ENCODE measurements at places on chromosomes 6 and 20.

DNA sequence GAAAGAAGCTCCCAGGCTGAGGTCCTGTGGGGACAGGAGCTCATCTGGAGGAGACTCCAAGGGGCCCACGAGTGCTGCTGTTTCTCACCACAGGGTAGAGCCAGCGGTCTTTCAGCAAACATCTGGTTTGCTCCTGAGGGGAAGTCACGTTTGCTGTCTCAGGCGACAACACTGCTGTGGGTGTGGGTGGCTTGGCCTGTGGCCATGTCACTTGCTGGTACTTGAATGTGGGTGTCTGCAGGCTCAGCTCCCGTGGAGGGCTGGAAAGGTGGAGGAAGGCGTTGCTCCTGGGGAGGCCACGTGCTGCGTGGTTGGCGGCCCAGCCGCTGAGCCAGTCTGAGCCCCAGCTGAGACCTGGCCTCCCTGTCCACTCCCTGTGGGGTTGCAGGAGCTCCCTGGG lies 52.8 kb upstream of the MPC1 start:
- H3K27ac ChIP-seq: no peak overlapping the region
- no peak overlapping the region for H3K4me3 ChIP-seq
- peaks cover 5% of the 10 kb centered on the region for H3K4me1 ChIP-seq
- no peaks in the 10 kb centered on the region for H3K27me3 ChIP-seq
- no peaks in the 10 kb centered on the region for H3K36me3 ChIP-seq

GRCh38 chr6:127775371-127775770 lies 125.5 kb downstream of the THEMIS start:
- H3K4me1 ChIP-seq: peaks cover 21% of the 10 kb centered on the region
- peaks cover 25% of the 10 kb centered on the region for H3K36me3 ChIP-seq
- peak overlapping the region; percentile 33 for H3K4me3 ChIP-seq

- peak; percentile 69 for ATAC-seq
- no peaks in the 10 kb centered on the region for H3K36me3 ChIP-seq
- no peak overlapping the region for H3K4me3 ChIP-seq
- peaks cover 5% of the 10 kb centered on the region for H3K4me1 ChIP-seq
- H3K27ac ChIP-seq: no peak overlapping the region
These were observed 127.9 kb downstream of the NRN1 start for GRCh38 chr6:5878792-5879191.

- peak overlapping the region; percentile 79 for H3K27ac ChIP-seq
- peak overlapping the region; percentile 63 for H3K4me3 ChIP-seq
- no peaks in the 10 kb centered on the region for H3K36me3 ChIP-seq
- H3K27me3 ChIP-seq: no peaks in the 10 kb centered on the region
- H3K4me1 ChIP-seq: peaks cover 5% of the 10 kb centered on the region
These were observed 15.6 kb downstream of the PKIG start for GRCh38 chr20:44597930-44598329.

- H3K27me3 ChIP-seq: peaks cover 21% of the 10 kb centered on the region
- no peaks in the 10 kb centered on the region for H3K36me3 ChIP-seq
- ATAC-seq: no peak
- H3K4me1 ChIP-seq: no peaks in the 10 kb centered on the region
These were observed 233.9 kb upstream of the SYNDIG1 start for GRCh38 chr20:24235296-24236175.

DNA sequence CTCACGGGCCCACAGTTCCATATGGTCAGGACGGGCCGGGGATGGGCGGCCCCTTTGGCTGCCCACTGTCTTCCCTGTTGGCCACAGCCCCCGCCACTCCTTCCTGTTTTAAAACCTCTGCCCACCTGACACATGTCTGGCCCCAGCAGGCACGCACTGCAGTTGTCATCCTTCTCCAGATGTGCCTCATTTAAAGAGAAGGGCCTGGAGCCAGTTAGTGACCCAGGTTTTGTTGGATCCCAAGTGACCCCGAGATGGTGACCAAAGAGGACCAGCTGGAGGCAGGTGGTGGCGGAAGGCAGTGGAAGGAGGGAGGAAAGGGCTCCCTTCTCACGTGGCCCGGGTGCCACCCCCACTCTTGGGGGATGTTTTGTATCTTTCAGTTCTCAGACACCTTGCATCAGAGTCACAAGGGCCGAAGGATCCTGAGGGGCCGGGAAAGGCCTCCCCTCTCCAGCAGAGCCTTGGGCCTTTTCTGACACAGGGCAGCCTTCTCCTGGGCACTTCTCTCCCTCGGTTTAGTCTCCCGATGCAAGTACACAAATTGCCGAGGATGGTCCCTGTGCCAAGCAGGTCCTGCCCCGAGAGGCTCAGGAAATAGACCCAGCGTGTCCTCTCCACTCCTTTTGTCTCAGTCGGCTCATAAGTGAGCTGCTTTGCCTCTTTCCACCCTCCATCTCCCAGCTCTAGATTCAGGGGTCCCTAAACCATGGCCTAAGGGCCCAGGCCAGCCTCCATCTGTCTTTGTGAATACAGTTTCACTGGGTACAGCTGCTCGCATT lies 117.6 kb downstream of the SULF2 start:
- H3K27me3 ChIP-seq: no peaks in the 10 kb centered on the region
- no peak overlapping the region for H3K27ac ChIP-seq
- ATAC-seq: no peak
- H3K4me1 ChIP-seq: peaks cover 5% of the 10 kb centered on the region

GRCh38 chr20:36836591-36837269 lies 39.2 kb upstream of the TLDC2 start:
- peak overlapping the region; percentile 84 for H3K4me3 ChIP-seq
- H3K27me3 ChIP-seq: no peaks in the 10 kb centered on the region
- peak overlapping the region; percentile 30 for H3K27ac ChIP-seq
- H3K36me3 ChIP-seq: no peaks in the 10 kb centered on the region
- H3K4me1 ChIP-seq: no peaks in the 10 kb centered on the region
- ATAC-seq: no peak

GRCh38 chr20:62740286-62741141 lies 31.9 kb downstream of the NTSR1 start:
- H3K4me3 ChIP-seq: peak overlapping the region; percentile 75
- H3K27me3 ChIP-seq: peaks cover 5% of the 10 kb centered on the region
- peaks cover 18% of the 10 kb centered on the region for H3K4me1 ChIP-seq
- H3K36me3 ChIP-seq: no peaks in the 10 kb centered on the region
- ATAC-seq: peak; percentile 88

GRCh38 chr20:60817891-60818290 lies 434.2 kb upstream of the CDH4 start:
- H3K27ac ChIP-seq: no peak overlapping the region
- no peak overlapping the region for H3K4me3 ChIP-seq
- no peaks in the 10 kb centered on the region for H3K4me1 ChIP-seq
- H3K27me3 ChIP-seq: peaks cover 11% of the 10 kb centered on the region
- ATAC-seq: no peak
- no peaks in the 10 kb centered on the region for H3K36me3 ChIP-seq

GRCh38 chr20:47620808-47621805 lies 119.4 kb downstream of the NCOA3 start:
- peak overlapping the region; percentile 68 for H3K27ac ChIP-seq
- H3K27me3 ChIP-seq: no peaks in the 10 kb centered on the region
- ATAC-seq: no peak
- H3K36me3 ChIP-seq: peaks cover 61% of the 10 kb centered on the region
- H3K4me1 ChIP-seq: peaks cover 13% of the 10 kb centered on the region

- H3K36me3 ChIP-seq: peaks cover 98% of the 10 kb centered on the region
- H3K4me3 ChIP-seq: no peak overlapping the region
- no peaks in the 10 kb centered on the region for H3K27me3 ChIP-seq
These were observed 71.2 kb downstream of the IGF2R start for GRCh38 chr6:160040055-160040454.

GRCh38 chr6:50276771-50277261 lies 227.1 kb upstream of the DEFB112 start:
- no peak overlapping the region for H3K27ac ChIP-seq
- H3K27me3 ChIP-seq: no peaks in the 10 kb centered on the region
- no peaks in the 10 kb centered on the region for H3K36me3 ChIP-seq
- no peak for ATAC-seq
- no peaks in the 10 kb centered on the region for H3K4me1 ChIP-seq
- H3K4me3 ChIP-seq: no peak overlapping the region

GRCh38 chr6:15689586-15690482 lies 27.0 kb upstream of the DTNBP1 start:
- ATAC-seq: no peak
- H3K27ac ChIP-seq: no peak overlapping the region

- ATAC-seq: no peak
- no peak overlapping the region for H3K4me3 ChIP-seq
- no peaks in the 10 kb centered on the region for H3K36me3 ChIP-seq
These were observed 2.4 kb upstream of the EFHC1 start for GRCh38 chr6:52417675-52418111.

- peaks cover 16% of the 10 kb centered on the region for H3K36me3 ChIP-seq
- ATAC-seq: no peak
- no peaks in the 10 kb centered on the region for H3K27me3 ChIP-seq
- no peak overlapping the region for H3K4me3 ChIP-seq
These were observed 140.6 kb downstream of the KIF16B start for GRCh38 chr20:16432466-16433292.

DNA sequence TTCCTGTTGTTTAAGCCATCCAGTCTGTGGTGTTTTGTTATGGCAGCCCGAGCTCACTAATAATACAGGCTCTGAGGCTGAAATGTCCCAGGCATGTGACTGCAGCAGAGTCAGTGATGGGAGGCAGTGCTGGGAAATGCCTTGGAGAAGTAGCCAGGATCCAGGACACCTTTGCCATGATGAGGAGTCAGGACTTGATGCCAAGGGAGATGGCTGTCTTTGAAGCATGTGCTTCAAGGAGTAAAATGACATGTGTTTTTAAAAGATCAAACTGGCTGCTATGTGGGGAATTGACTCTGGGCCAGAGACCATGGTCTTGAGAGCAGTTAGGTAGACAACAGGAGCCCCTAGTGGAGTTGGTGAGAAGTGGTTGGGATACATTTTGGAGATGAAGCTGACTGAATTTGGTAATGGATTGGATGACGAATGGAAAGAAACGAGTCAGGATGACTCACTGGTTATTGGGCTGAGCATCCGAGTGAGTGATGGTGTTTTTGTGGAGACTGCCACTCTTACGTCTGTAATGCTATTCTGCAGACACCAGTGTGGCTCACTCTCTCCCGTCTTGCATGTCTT lies 322.2 kb downstream of the PLCB1 start:
- no peaks in the 10 kb centered on the region for H3K27me3 ChIP-seq
- peak; percentile 99 for ATAC-seq

- no peak for ATAC-seq
- H3K27ac ChIP-seq: no peak overlapping the region
- no peaks in the 10 kb centered on the region for H3K36me3 ChIP-seq
These were observed 211.1 kb downstream of the BMP7 start for GRCh38 chr20:57055345-57055744.

- peaks cover 17% of the 10 kb centered on the region for H3K4me1 ChIP-seq
- no peak overlapping the region for H3K27ac ChIP-seq
- no peak for ATAC-seq
- no peak overlapping the region for H3K4me3 ChIP-seq
These were observed 11.0 kb upstream of the HINT3 start for GRCh38 chr6:125945378-125946141.

DNA sequence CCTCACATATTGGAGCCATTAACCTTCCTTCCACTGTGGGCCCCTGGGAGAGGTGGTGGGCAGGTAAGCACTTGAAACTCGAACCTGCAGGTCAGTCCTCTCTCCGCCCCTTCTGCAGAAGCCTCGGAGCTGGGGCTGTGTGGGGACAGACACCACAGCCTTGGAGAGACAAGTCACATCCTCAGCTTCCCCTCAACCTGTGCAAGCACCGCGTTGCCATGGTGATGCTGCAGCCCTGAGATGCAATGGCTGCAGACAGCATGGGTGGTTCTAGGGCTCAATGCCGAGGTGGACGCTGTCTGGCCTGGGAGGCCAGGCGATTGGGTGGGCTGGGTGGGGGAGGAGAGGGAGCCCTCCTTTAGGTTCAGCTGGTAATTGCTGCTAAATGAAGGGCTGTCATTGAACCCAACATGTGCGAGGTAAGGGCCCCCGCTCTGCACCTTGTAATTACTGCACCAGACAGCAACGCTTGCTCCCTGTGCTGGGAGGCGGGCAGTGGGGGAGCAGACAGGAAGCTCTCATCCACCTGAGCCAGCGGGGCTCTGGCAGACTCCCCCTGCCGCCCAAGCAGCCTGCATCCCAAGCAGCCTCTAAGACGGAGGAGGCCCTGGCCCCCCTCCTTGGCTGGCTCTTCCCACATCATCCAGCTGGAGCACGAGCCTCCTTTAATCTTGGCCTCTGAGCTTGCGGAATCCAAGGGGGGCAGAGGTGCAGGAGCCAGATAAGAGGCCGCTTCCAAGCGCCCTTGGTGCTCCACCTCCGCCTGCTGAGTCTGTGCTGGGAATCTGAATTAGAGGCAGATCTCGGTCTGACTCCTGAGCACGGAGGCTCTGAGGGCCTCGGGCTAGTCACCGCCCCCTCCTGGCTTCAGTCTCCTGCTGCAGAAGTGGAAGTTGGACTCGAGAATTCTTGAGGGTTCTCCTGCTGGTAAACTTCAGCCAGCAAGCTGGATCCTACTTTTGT lies 39.8 kb upstream of the CDH22 start:
- no peak overlapping the region for H3K4me3 ChIP-seq
- ATAC-seq: no peak
- H3K27me3 ChIP-seq: no peaks in the 10 kb centered on the region

DNA sequence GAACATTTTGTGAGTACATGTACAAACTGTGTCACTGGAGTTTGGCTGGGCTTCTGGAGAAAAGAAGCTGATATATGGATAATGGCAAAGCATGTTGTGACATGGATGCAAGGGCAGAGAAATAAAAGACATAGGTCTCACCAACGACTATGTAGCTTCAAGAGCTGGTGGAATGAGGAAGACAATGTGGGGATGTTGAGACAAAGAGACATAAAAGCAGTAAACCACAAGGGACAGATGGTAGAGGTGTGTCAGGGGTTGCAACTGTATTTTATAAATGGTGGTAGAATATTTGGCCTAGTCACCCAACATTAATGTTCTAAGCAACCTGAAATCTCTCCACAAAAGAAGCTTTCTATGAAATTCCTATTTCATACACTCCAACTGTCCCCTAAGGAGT lies 199.0 kb downstream of the KCNQ5 start:
- H3K36me3 ChIP-seq: no peaks in the 10 kb centered on the region
- H3K4me1 ChIP-seq: no peaks in the 10 kb centered on the region
- H3K4me3 ChIP-seq: no peak overlapping the region
- no peaks in the 10 kb centered on the region for H3K27me3 ChIP-seq
- no peak for ATAC-seq

Data from activated T-helper 17 cell treated with anti-CD3 and anti-CD28 coated beads, Interleukin-2, amount 50 U/mL, for 72 hours (primary cell).